Fibroblast of lung (primary cell): ENCODE measurements at places on chromosomes 7 and 10. TPM values are rescaled to one million over a fixed set of nuclear protein-coding genes. Genes with fewer than 3 reads are reported as not detected.

DNA sequence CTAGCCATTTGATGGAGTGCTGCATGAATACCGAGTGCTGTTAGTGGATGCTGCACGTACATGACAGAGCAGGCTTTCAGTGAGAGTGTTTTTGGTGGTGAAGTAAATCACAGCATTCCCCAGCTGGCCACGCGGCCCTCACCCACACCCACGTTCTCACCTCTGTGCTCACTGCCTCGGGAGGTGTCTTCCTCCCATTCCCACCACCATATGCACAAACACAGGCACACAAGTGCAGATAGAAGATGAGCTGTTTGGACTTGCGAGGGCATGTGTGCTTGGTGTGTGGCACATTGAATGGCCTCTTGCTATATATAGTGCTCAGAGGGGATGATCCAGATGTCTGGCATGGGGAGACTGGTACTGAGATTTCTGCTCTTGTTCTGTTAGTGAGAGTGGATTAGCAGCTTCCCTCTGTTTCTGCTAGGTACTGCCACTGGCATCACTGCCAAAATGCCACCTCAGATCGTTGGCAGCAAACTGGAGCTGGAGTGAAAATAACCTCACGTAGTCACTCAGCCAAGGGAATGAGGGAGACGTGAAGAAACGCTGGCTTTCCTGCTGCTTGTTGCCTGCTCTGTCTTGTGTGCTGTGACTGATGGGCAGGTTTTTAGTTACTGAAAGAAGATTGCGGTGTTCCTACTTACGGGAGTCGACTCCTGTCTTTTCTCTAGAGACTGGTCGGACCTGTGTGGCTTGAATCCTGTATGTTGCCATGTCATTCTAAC lies 19.1 kb downstream of the DNAJB6 start:
- peak; percentile 9 for DNase-seq

DNA sequence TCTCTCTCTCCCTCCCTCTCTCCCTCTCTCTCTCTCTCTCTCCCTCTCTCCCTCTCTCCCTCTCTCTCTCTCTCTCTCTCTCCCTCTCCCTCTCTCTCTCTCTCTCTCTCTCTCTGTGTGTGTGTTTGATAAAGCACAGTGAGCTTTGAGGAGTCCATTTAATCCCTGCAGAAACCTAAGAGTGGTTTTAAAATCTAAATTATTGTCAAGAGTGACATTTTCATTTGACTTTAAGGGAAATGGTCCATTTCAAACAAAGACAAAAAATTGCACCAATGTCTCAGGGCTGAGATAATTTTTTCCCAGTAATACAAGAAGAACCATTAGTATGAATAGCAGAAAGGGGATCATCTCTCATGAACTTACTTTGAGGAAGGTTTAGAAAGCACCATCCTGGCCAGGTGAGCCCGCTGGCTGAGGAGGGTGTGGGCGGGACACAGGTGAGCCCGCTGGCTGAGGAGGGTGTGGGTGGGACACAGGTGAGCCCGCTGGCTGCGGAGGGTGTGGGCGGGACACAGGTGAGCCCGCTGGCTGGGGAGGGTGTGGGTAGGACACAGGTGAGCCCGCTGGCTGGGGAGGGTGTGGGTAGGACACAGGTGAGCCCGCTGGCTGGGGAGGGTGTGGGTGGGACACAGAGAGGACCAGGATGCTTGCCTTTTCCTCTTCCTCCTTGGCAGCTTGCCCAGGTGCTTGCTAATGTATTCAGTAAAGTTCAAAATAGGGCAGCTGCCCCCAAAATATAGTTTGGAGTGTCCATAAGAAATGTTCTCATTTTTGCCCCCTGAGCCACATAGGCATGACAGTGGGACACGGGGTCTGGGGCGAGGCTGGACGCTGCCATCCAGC lies 125.0 kb downstream of the DNAJB6 start:
- no peak for DNase-seq

DNA sequence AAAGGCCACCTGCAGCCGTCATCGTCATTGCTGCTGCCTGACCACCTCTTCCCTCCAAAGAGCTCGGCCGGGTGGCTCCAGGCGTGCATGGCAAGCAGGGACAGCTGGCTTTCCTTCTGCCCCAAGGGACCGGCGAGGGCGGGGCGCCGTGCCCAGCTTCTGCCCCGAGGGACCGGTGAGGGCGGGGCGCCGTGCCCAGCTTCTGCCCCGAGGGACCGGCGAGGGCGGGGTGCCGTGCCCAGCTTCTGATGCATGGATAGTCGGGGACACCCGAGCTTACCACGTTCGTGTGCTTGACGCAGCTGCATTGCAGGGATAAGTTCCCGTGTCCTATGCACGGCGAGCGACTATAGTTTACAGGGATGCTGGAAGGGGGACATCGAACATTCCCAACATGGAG lies 27.0 kb downstream of the CFAP46 start:
- no peak for DNase-seq

GRCh38 chr7:33590916-33591315 lies 314.4 kb upstream of the BMPER start:
- peak; percentile 19 for DNase-seq

DNA sequence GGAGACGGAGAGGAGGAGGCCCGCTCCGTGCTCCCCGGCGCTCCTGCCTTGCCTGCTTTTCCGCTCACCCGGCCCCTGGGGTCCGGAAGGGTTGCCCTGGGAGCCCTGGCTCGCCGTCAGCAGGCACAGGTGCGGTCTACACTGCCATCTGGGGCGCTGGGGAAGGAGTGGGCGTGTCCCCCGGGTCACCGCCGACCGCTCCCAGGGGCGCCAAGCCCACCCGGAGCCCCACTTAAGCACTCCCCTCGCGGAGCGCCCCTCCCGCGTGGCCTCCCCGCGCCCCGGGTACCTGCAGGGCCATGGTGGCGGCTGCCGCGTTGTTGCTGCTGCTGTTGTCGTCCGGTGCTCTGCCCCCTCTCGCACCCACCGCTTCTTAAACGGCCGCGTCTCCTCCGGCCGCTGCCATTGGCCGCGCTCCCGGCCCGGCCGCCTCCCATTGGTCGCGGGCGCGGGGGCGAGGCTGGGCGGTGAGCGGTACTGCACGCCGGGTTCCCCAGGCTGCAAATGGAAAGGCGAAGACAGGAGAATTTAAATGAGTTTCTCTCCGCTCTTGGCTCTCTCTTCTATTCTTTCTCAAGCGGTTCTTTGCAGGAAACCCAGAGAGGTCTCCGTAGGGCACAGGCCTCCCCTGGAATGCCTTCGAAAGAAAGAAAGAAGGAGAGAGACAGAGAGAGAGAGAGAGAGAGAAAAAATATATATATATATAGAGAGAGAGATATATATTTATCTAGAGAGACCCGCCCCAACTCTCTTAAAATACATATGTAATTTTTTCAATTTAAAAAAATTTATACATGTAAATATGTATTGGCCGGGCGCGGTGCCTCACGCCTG lies at the start of gene ACBD7:
ACBD7 (minus strand) TSS at position 349 of the 834 bp plus-strand sequence; CDS start at position 301, 48 bp downstream.
- DNase-seq = peak; percentile 76

DNA sequence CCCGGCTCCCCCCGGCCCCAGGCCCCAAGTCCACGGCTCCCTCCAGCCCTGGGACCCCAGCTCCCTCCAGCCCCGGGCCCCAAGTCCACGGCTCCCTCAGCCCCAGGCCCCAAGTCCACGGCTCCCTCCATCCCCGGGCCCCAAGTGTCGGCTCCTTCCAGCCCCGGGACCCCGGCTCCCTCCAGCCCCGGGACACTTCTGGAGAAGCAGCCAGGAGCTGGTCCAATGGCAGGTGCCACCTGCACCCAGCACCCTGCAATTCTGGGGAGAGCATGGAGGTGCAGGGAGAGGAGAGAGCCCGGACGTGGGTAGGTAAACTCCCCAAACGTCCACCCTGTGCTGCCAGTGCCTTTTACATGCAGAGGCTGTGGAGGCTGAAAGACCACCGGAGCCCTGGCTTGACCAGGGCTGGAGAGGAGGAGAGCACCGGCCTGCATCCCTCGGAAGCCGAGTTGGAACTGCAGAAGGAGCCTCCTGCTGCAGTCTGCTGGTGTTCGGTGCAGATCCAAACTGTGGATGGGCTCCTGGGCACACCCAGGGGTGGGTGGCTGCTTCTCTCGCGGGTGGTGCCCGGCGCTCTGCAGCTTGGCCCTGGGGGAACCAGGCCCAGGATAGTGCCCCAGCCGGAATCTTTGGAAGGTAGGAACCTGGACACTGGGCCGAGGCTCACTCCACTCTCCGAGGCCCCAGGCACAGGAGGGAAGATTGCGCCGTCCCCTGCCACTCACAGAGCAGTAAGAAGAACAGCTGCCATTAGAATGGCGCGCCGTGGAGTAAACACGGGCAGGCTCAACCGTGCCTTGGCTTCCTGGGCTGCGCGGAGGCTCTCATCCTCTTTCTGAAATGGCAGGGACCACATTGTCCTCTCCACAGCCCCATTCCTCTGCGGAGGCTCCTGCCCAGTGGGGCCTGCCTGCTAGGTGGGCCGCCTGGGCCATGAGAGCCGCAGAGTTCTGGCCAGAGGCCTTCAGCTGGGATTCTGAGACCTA lies 14.7 kb downstream of the SHH start:
- no peak for DNase-seq

DNA sequence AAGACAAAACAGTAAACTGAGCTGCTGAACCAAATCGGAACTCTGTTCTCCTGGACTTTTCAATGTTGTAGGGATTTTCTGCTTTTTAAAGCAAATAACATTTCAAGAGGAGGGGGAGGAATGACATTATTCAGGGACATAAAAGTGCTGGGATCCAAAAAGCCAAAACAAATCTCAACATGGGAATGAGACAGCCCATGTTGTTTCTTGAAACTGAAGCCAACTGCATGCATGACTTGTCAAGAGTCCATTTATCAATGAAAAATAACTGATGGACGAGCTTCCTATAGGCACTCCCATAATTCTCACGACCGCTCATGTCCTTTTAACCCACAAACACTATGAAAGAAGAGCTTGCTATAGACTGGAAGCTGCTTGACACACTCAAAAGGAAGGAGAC lies 27.8 kb downstream of the FAM53B start:
- no peak for DNase-seq

- no peak for DNase-seq
Observed at GRCh38 chr10:118662228-118663035, 67.0 kb upstream of the PRLHR start.

GRCh38 chr7:73936967-73937366 lies 76.0 kb downstream of the TMEM270 start:
- peak; percentile 7 for DNase-seq

GRCh38 chr10:110399106-110399964 lies 94.6 kb upstream of the SMNDC1 start:
- peak; percentile 96 for DNase-seq

DNA sequence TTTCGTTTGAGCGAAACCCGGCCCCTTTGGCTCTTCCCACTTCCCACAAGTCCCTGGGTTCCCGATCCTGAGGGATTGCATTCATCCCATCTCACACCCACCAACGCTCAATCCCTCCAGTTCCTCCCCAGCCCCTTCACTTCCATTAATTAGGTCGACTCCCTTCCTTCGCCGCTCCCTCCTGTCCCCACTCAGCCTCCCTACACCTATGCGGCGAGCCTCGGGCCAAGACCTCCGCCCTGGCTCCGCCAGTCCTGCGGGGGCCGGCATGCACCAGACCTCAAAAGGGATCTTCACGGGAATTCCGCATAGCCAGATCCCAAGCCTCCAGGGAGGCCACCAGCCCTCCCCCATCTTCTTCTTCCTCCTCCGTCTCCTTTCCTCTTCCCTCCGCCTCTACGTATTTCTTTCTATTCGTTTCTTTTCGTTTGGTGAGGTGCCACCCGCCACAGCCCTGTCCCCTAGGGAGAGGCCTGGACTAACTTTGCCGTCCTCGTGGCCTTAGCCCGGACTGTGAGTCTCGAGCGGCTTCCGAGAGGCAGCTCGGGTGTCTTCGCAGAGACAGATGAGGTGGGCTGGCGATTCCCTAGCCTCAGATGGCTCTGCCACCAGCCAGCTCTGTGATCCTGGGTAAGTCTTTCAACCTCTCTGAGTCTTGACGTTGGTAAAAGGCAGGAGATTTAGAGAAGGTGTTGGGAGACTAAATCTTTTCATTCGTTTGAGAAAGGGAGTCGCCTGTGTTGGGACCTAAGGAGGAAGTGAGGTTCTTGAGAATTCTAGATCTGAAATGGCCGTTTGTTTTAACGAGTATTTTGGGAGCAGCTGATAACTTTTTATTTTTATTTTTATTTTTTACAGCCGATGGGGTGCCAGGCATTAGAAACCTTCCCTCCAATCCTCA lies 8.1 kb upstream of the LBX1 start:
- DNase-seq = no peak

GRCh38 chr10:5915451-5915850 lies 25.4 kb downstream of the FBH1 start:
- no peak for DNase-seq

GRCh38 chr7:33845991-33846509 lies 59.3 kb upstream of the BMPER start:
- DNase-seq = peak; percentile 64

DNA sequence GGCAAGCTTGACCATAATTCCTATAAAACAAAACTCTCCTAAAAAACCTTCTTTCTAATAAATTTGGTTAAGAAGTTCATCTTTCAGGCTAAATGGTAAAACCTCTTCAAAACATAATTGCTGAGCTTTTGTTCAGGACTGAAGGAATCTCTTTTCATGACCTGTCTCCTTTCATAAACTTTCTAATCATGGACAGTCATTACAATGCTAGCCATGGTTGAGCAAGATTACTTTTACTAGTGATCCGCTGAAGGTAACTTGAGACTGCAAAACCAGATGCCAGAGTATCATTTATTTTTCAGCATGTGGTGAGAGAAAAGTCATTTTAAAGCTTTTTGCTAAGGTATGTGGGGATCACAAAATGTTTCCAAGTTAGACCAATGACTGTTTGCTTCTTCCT lies 186.4 kb upstream of the RHOBTB1 start:
- DNase-seq = peak; percentile 13

GRCh38 chr7:156473476-156474240 lies 166.9 kb upstream of the RNF32 start:
- peak; percentile 58 for DNase-seq

DNA sequence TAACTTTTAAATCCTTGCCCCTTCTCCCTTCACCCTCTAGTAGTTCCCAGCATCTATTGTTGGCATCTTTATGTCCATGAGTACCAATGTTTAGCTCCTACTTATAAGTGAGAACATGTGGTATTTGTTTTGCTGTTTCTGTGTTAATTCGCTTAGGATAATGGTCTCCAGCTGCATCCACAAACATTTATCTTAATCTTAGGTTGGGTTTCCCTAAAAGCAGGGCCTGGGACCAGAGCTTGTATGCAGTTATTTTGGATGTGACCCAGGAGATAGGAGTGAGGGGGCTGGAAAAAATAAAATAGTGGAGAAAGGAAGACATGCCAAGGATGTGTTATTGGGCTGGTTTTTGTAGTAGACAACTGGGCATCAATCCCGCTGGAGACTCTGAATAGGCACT lies 571.8 kb downstream of the CCSER2 start:
- no peak for DNase-seq

GRCh38 chr7:74033372-74034311 lies 5.7 kb downstream of the ELN start:
- DNase-seq = peak; percentile 72

NKX6-2 gene
- not detected in 2 replicates for total RNA-seq

GPRIN2 gene
- total RNA-seq = not detected in 2 replicates

STAG3 gene
- 0.50 and 0.77 TPM in 2 replicates for total RNA-seq

ARMS2 gene
- not detected in 2 replicates for total RNA-seq

HMX2 gene
- not detected in 2 replicates for total RNA-seq

FKBP14 gene
- 20.3 and 21.8 TPM in 2 replicates for total RNA-seq

TAS2R3 gene
- total RNA-seq = 1.3 and 2.8 TPM in 2 replicates

PPP1R17 gene
- not detected in 2 replicates for total RNA-seq

SORCS3 gene
- not detected in 2 replicates for total RNA-seq
